ENCODE measurements at places on chromosomes 4 and X. TPM values are rescaled to one million over a fixed set of nuclear protein-coding genes. Genes with fewer than 3 reads are reported as not detected.

GRCh38 chrX:37846141-37846540, 1.2 kb downstream of the DYNLT3 start:
- H3K36me3 ChIP-seq = peaks cover 2% of the 10 kb centered on the region
- no peak for DNase-seq
- peak overlapping the region; percentile 79 for H3K4me3 ChIP-seq
- H3K27ac ChIP-seq = peak overlapping the region; percentile 78
- no peaks in the 10 kb centered on the region for H3K27me3 ChIP-seq
- H3K4me1 ChIP-seq = peaks cover 7% of the 10 kb centered on the region

- H3K36me3 ChIP-seq = no peaks in the 10 kb centered on the region
- no peak for DNase-seq
- no peaks in the 10 kb centered on the region for H3K4me1 ChIP-seq
- no peak overlapping the region for H3K27ac ChIP-seq
These were observed 686.6 kb upstream of the PABPC4L start for GRCh38 chr4:134888156-134888555.

GLA gene
- total RNA-seq = 32.5 TPM

CYP4V2 gene
- 19.2 TPM for total RNA-seq

DNA sequence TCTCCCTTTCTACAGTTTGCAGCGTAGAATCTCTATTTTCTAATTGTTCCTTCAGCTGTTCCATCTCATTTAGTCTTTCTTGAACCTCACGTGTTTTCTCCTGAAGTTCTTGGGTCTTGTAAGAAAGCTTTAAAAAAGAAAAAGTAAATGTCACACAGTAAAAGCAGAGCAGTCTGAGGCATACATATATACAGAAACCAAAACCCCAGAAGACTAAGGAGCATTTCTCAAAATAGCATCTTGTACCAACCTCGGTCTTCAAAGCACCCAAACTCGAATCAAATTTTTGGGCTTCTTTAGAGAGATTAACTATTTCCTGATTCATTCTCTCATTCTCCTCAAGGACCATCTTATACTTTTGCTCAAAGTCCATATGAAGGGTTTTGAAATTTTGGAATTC, 39.4 kb downstream of the CENPE start:
- H3K27ac ChIP-seq = peak overlapping the region; percentile 67
- H3K36me3 ChIP-seq = peaks cover 58% of the 10 kb centered on the region
- peaks cover 2% of the 10 kb centered on the region for H3K4me1 ChIP-seq
- DNase-seq = no peak

GRCh38 chrX:16873106-16873505, 2.9 kb upstream of the RBBP7 start:
- peaks cover 11% of the 10 kb centered on the region for H3K27me3 ChIP-seq
- H3K27ac ChIP-seq = no peak overlapping the region
- peaks cover 9% of the 10 kb centered on the region for H3K4me1 ChIP-seq
- peaks cover 4% of the 10 kb centered on the region for H3K36me3 ChIP-seq

Data from activated naive CD8-positive, alpha-beta T cell treated with anti-CD3 and anti-CD28 coated beads, Interleukin-2, amount 10 ng/mL, durations not matched to agents 7 days and 5 days (primary cell).